Ascending aorta (tissue), 2 donors: ENCODE measurements at places on chromosomes 5 and 9.

- DNase-seq: no peak
Observed at GRCh38 chr9:20244271-20244670, 378.0 kb downstream of the MLLT3 start.

DNA sequence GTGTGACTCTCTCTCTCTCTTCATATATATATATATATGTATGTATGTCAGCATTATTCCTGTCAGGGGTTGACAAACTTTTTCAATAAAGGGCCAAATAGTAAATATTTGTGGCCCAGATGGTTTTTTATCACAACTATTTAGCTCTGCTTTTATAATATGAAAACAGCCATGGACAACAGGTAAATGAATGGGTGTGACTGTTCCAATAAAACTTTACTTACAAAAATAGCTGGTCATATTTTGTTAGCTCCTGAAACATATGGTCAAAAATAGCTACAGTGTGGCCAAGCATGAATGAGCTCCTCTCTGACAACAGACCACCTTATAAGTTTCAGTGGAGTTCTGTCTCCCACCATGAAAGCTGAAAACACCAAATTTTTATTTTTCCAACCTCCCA lies 21.6 kb downstream of the RAPGEF6 start:
- no peak for DNase-seq

- no peak for DNase-seq
Observed at GRCh38 chr5:55918087-55919035, 67.2 kb downstream of the IL31RA start.

- DNase-seq: no peak
Observed at GRCh38 chr9:104798209-104798995, 34.5 kb downstream of the NIPSNAP3B start.

GRCh38 chr5:83072966-83073365 lies 4.2 kb downstream of the TMEM167A start:
- DNase-seq: no peak

DNA sequence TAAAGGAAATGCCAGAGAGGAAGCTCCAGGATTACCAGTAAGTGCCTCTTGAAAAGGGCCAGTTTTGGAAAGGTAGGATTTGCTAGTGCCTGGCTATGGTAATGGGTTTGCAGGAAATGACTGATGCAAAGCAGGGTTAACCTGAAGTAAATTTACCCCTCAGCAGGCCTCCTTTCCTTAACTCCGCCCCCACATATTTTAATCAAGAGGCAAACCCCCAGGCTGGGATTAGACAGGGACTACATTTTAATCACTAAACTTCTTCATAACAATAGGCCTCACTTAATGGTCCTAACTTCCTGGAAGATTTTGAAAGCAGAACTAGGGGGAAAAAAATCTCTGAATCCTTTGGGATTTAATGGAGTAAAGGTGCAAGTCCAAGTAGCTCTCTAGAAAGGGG lies 10.2 kb upstream of the SLC1A3 start:
- no peak for DNase-seq

GRCh38 chr9:93187574-93187973 lies 3.6 kb downstream of the WNK2 start:
- DNase-seq: no peak

DNA sequence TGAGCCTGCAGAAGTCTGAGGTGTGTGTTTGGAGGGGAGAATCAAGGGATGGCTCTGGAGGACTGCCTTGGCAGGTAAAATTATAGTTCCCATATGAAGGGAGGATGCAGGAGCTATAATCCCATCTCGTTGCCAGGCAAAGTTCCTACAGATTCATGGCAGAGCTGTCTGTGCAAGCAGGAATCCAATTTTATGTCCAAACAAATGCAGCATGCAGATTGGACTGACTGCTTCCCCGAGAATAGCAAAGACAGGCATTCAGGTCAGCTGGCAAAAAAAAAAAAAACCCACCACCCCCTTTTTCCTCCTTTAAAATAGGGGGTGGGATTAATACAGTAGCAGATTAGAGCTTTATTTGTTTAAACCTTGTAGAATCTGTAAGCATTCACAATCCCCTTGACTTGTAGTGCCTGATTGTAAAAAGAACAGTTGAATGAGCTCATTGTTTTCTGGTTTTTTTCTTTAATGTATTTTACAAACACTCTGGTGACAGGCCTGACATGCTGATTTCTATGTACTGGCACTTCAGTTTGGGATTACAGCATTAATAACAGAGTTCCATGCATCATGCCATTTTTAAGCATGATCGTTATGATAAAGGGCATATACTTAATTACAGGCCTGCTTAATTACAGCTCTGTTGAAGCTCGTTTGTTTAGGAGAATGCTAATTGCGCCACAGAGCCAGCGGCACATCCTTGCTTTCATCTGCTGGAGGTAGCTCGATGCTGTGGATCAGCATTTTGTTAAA lies 141.4 kb upstream of the LMX1B start:
- no peak for DNase-seq

GRCh38 chr5:145161391-145161790 lies 673.8 kb downstream of the PRELID2 start:
- DNase-seq: no peak

GRCh38 chr5:140202078-140202477 lies 27.1 kb downstream of the CYSTM1 start:
- DNase-seq: no peak

DNA sequence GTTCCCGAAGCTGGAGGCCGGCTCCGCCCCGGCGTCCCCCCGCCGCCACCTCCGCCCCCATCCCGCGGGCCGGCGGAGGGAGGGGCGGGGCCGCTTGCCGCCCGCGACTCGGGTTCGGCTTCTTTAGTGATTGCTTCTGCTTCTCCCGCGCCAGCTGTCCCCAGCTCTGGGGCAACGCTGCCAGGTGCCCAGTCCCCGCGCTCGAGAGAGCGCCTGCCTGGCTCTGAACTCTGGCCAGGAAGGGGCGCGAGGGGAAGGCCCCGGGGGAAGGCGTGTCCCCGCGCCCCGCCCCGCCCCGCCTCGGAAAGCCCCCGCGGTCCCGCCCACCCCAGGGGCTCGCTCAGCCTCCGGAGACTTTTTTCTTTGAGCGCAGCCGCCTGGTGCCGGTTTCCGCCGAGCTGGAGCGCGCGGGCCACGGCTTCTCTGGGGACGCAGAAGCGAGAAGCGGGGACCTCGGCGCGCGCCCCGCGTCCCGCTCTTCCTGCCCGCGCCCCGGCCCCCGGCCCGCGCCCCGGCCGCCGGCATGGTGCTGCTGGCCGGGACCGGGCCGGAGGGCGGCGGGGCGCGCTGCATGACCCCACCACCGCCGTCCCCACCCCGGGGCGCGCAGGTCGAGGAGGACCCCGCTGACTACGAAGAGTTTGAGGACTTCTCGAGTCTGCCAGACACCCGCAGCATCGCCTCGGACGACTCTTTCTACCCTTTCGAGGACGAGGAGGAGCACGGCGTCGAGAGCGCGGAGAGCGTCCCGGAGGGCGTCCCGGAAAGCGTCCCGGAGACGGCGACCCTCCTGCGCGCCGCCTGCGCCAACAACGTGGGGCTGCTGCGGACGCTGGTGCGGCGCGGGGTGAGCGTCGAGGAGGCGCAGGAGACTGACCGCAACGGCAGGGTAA lies at the start of gene ANKRD33B:
ANKRD33B (plus strand) TSS at position 126 of the 893 bp plus-strand sequence; CDS start at position 524, 398 bp downstream.
- DNase-seq: no peak
